Upper lobe of right lung (tissue), 1 donor: ENCODE measurements at places on chromosomes 13 and 19. TPM values are rescaled to one million over a fixed set of nuclear protein-coding genes. Genes with fewer than 3 reads are reported as not detected.
A peak's percentile ranks its signal among the peaks of the same experiment; 100 is the strongest.

FGF21 gene
- not detected for total RNA-seq

MEDAG gene
- 5.5 TPM for total RNA-seq

KLK6 gene
- total RNA-seq: not detected

USHBP1 gene
- 14.0 TPM for total RNA-seq

IZUMO1 gene
- total RNA-seq: 3.8 TPM

DNA sequence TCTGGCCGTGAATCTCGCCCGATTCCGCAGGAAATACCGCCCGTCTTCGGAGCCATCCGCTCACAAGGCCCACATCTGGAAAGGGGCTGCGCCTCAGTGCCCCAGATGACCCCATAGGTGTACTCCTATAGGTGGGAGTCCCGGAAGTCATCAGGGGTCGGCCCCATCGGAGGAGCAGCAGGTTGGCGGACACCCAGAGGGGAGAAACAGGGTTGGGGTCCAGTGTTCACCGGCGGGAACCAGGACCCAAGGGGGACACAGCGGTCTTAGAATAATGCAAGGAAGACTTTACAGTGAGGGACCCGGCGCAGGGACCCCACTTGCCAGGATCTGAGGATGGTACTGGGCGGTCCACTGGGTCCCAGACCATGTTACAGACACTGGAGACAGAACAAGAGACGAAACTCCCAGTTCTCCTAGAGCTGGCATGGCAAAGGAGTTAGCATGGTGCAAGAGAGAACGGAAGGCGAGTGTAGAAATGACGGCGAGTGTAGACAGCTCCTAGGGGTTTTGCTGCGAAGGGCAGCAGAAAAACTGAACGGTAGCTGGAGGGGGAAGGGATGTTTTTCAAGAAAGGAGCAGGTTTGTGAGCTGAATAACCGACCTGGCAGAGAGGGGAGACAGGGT lies 4.2 kb upstream of the RGL3 start:
- H3K36me3 ChIP-seq: no peaks in the 10 kb centered on the region
- H3K4me3 ChIP-seq: no peak overlapping the region
- peaks cover 33% of the 10 kb centered on the region for H3K4me1 ChIP-seq
- no peak overlapping the region for H3K27ac ChIP-seq
- H3K27me3 ChIP-seq: peaks cover 27% of the 10 kb centered on the region

DNA sequence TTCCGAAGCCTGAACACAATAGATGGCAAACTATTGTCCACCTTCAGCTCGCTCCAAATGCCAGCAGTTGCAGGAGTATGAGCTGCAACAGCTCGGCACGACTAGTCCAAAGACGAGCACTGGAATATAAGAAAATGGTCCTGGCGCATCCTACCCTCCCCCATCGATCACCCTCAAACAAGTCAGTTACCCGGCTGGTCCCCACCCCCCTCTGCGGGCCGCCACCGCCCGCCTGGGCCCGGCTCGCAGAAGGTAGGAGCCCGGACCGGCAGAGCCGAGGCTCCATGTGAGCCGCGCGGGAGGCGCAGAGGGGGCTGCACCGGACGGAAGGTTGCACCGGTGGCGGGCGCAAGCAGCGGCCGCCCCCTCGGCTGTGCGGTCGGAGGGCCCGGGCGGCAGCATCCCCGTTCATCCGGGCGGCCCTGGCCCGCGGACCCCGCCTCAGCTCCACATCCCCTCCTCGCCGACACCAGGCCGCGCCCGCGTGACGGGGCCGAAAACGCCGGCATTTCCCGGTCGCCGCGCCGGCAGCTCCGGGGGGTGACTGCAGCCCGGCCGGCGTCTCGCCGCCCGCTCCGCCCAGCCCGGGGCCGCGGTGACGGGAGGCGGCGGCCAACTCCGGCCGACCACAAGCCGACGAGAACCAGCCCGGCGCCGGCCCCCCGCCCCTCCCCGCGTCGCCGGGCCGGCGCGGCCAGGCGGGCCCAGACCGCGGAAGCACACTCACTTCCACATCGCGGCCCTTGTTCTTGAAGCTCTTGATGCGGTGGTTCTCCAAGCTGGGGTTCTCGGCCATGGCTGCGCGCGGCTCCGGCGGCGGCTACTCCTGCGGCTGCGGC lies 552 bp downstream of the KPNA3 start:
- peak overlapping the region; percentile 82 for H3K4me3 ChIP-seq
- peaks cover 12% of the 10 kb centered on the region for H3K4me1 ChIP-seq
- H3K27me3 ChIP-seq: no peaks in the 10 kb centered on the region

- peak overlapping the region; percentile 45 for H3K27ac ChIP-seq
- H3K27me3 ChIP-seq: no peaks in the 10 kb centered on the region
Observed at GRCh38 chr13:98216711-98217285, 39.7 kb upstream of the RNF113B start.

GRCh38 chr19:10543420-10544241 lies at the start of gene ATG4D:
Gene ATG4D, plus strand, starts transcription at chr19:10543904. Its CDS starts 187 bp downstream, at chr19:10544091.
- peaks cover 15% of the 10 kb centered on the region for H3K4me1 ChIP-seq
- peak within 1 kb of the TSS; percentile 91 for H3K27ac ChIP-seq
- peaks cover 30% of the 10 kb centered on the region for H3K36me3 ChIP-seq

- no peaks in the 10 kb centered on the region for H3K27me3 ChIP-seq
- H3K36me3 ChIP-seq: no peaks in the 10 kb centered on the region
- H3K4me1 ChIP-seq: no peaks in the 10 kb centered on the region
- no peak for DNase-seq
Observed at GRCh38 chr13:100710176-100710575, 35.6 kb upstream of the TMTC4 start.

- DNase-seq: no peak
- H3K27ac ChIP-seq: no peak overlapping the region
- H3K36me3 ChIP-seq: no peaks in the 10 kb centered on the region
Observed at GRCh38 chr13:94270556-94270955, 208.9 kb downstream of the DCT start.

- no peaks in the 10 kb centered on the region for H3K36me3 ChIP-seq
- no peaks in the 10 kb centered on the region for H3K4me1 ChIP-seq
- H3K27ac ChIP-seq: no peak overlapping the region
- DNase-seq: no peak
Observed at GRCh38 chr13:40362502-40362901, 303.9 kb downstream of the FOXO1 start.

DNA sequence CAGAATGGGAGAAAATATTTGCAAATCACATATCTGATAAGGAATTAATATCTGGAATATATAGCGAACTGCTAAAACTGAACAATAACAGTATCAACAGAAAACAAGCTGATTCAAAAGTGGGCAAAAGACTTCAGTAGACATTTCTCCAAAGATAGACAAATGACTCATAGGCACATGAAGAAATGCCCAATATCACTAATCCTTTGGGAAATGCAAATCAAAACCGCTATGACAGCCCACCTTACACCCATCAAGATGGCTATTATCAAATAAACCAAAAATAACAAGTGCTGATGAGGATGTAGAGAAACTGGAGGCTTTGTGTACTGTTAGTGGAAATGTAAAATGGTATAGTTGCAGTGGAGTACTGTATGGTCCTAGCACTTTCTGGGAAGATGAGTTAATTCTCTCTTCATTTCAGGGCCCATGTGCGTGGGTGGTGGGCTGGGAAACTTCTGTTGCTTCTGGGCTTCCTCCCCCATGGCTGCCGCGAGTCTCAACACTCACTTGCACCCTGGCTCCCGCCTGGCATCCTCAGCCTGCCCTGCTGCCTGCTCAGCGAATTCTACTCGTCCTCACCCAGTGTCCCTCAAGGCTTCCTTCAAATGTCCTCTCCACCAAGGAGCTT lies 12.4 kb upstream of the GJA3 start:
- H3K4me3 ChIP-seq: no peak overlapping the region
- DNase-seq: no peak
- H3K4me1 ChIP-seq: peaks cover 12% of the 10 kb centered on the region
- peaks cover 9% of the 10 kb centered on the region for H3K27me3 ChIP-seq

GRCh38 chr19:1566392-1567115 lies 1.6 kb downstream of the MEX3D start:
- peaks cover 4% of the 10 kb centered on the region for H3K4me1 ChIP-seq
- no peaks in the 10 kb centered on the region for H3K27me3 ChIP-seq
- DNase-seq: peak; percentile 82
- peak overlapping the region; percentile 65 for H3K4me3 ChIP-seq
- H3K27ac ChIP-seq: peak overlapping the region; percentile 78
